ENCODE measurements at places on chromosomes 13 and 19. TPM values are rescaled to one million over a fixed set of nuclear protein-coding genes. Genes with fewer than 3 reads are reported as not detected.

NLRP7 gene
- 0.49 TPM for polyA plus RNA-seq

CYP2A6 gene
- 0.25 TPM for polyA plus RNA-seq

PSG6 gene
- polyA plus RNA-seq = not detected

RYR1 gene
- 0.71 TPM for polyA plus RNA-seq

PRKCG gene
- polyA plus RNA-seq = 4.2 TPM

ZNF667 gene
- polyA plus RNA-seq = 12.9 TPM

PSG5 gene
- polyA plus RNA-seq = not detected

ZNF444 gene
- 71.8 TPM for polyA plus RNA-seq

CD209 gene
- polyA plus RNA-seq = not detected

NDUFA13 gene
- polyA plus RNA-seq = 843 TPM

LGALS4 gene
- 0.50 TPM for polyA plus RNA-seq

ZNF99 gene
- polyA plus RNA-seq = not detected

FCER2 gene
- 0.39 TPM for polyA plus RNA-seq

CBY2 gene
- 0.35 TPM for polyA plus RNA-seq

ASF1B gene
- 27.5 TPM for polyA plus RNA-seq

CCDC70 gene
- polyA plus RNA-seq = 0.15 TPM

NLRP9 gene
- polyA plus RNA-seq = not detected

NXNL1 gene
- polyA plus RNA-seq = 0.16 TPM

KMT2B gene
- polyA plus RNA-seq = 11.9 TPM

C2CD4C gene
- 3.4 TPM for polyA plus RNA-seq

CEACAM18 gene
- polyA plus RNA-seq = not detected

PDCD5 gene
- polyA plus RNA-seq = 245 TPM

ZNF724 gene
- 1.7 TPM for polyA plus RNA-seq

ZFP82 gene
- polyA plus RNA-seq = 18.4 TPM

KLK4 gene
- polyA plus RNA-seq = not detected

Measured in cardiac muscle cell (in vitro differentiated cells and primary cell).